Left forelimb (tissue), 1 donor: ENCODE measurements at places on chromosomes 4 and X.

DNA sequence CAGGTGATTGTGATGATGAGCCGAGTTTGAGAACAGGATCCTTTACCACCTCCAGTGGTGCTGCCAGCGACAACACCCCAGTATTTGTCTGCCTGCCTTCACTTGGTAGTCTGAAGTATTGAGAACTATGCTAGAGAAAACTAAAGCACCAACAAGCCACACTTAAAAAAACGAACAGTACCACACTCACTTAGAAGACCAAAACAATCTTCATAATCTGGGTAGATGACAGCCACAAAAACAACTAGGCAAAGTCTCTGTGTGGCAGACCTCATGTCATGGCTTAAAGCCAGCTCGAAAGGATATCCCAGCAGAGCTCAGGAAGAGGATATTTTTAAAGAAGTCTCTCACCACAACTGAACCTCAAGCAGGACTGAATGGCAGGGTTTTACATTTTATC, 236.0 kb downstream of the GPC3 start:
- no peak for DNase-seq

- no peak for DNase-seq
These were observed 105.2 kb upstream of the FAM9A start for GRCh38 chrX:8906299-8906938.

DNA sequence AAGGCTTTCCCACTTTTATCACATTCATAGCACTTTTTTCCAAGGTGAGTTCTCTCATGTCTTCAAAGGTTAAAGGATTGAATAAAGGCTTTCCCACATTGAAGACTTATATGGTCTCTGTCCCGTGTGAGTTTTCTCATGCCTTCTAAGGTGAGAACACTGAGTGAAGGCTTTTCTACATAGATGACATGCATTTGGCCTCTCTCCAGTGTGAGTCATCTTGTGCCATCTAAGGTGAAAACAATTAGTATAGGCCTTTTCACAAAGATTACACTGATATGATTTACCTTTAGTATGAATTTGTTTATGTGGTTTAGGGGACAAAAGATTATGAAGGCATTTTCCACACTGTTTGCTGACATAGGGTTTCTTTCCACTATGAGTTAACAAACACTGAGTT, 21.2 kb downstream of the USP17L30 start:
- no peak for DNase-seq

DNA sequence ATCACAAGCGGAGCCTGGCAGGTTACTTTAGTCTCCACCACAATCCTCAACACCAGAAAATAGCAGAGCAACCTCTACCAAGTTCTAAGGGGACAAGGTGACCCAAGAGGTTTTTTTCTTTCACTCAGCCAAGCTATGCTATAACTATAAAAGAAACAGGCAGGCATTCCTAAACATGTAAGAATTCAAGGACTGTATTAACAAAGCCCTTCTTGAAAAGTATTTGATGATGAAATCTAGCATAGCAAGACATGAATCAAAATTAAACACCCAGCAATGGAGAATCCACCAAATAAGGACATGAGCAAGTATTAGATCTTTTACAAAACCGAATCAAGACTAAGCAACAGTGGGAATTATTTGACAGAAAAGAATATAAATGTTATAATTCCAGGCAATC, 25.7 kb upstream of the C1QTNF7 start:
- DNase-seq, result no peak

GRCh38 chr4:185115827-185116232, 27.2 kb upstream of the SLC25A4 start:
- no peak for DNase-seq

DNA sequence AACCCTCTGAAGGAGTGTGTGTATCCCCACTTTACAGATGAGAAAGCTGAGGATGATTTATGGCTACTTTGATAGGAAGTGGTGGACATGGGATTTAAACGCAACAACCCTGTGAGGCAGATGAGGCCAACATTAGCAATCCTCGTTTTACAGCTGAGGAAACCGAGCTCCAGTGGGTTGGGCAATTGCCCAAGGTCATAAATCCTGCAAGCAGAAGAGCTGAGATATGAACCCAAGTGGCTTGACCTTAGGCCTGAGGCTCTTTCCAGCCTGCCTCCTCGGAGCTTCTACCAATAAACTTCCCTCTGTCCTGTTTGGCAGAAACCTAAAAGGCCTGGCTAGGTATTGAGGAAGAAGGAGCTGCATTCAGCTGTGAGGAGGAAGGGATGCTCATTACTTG, 185.5 kb upstream of the RBPJ start:
- no peak for DNase-seq

DNA sequence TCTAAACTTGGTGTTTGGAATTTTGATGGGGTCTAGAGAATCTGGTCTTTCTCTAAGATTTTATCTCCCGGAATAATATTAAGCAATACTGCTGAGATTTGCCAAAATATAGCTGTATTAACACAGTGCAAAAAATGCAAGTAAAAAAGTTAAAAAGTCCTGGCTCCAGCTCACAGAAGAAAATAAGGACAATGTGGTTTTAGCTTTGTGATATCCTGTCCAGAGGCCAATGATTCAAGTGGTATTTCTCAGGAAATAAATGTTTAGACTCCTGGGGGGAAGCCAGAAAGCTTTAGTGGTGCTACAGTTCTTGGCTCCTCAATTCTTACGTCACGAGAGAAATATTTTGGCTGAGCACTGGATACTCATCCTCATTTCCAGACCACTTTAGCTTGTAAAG, 40.9 kb upstream of the IL13RA2 start:
- DNase-seq, result no peak
